ENCODE measurements at places on chromosomes 13 and 19. TPM values are rescaled to one million over a fixed set of nuclear protein-coding genes. Genes with fewer than 3 reads are reported as not detected.

The TBXA2R gene
- total RNA-seq: 0.23 TPM

The CYP4F22 gene
- total RNA-seq: not detected

The ZFP36 gene
- total RNA-seq: 4.0 TPM

The LILRA2 gene
- total RNA-seq: not detected

The MYH14 gene
- total RNA-seq: 4.0 TPM

The PSG5 gene
- not detected for total RNA-seq

The FGF9 gene
- 5.0 TPM for total RNA-seq

The LRCH1 gene
- total RNA-seq: 15.8 TPM

The HCN2 gene
- total RNA-seq: 0.84 TPM

The NOTCH3 gene
- 125 TPM for total RNA-seq

The EDNRB gene
- 26.8 TPM for total RNA-seq

DNA sequence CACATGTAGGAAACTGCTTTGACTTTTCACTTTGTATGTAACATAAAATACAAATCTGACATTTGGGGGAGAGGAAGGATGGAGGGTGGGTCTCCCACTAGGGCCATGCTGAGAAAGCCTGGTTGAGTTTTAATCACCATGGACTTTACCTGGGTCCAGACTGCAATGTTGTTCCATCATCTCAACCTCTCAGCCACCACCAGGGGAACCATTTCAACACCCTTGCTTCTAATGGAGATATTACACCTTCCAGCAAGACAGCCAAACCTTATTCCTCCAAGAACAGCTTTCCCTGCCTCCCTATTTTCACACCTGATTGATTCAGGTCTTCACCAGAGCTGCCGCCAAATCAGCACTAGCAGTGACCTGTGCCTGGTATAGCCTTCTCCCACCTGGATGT is 56.0 kb downstream of the ZAR1L start:
- no peak for DNase-seq
- H3K36me3 ChIP-seq: no peaks in the 10 kb centered on the region
- no peak overlapping the region for H3K27ac ChIP-seq
- H3K4me3 ChIP-seq: no peak overlapping the region

DNA sequence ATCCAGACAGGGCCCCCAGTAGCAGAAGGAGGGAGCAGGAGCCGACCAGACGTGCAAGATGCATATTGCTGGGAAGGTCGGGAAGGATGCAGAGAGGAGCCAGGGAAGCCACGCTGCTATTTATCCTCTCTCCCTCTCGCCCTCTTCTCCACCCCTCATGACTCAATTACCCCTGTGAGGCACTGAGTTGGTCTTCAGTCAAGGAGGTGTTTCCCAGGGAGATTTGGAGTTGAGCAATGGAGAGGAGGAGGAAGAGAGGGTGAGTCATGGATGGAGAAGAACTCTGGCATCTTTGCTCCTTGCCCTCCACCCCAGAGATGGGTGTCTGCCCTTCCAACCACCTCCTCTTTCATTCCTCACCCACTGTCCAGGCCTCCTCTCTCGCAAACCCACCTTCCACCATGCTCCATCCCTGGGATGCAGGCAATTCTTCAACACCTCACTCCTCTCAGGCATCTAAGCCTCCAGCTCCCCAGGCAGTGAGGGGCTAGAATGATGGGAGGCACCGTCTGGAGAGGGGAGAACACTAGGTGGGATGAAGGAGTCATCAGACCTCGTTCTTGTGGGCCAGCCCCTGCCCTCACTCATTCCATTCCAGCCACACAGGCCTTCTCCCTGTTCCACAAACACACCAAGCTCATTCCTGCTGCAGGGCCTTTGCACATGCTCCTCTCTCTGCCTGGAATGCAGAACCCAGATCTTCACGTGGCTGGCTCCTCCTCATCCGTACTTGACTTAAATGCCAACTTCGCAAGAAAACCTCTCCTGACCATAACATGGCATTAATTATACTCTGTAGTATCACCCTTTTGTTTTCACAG is at the start of gene SBSN:
TSS of gene SBSN (minus strand) at position 94 of the 821 bp plus-strand sequence. CDS start at position 64, 30 bp downstream.
- no peaks in the 10 kb centered on the region for H3K36me3 ChIP-seq
- H3K27ac ChIP-seq: peak within 1 kb of the TSS; percentile 89
- DNase-seq: no peak
- peaks cover 2% of the 10 kb centered on the region for H3K27me3 ChIP-seq
- H3K4me1 ChIP-seq: peaks cover 7% of the 10 kb centered on the region

DNA sequence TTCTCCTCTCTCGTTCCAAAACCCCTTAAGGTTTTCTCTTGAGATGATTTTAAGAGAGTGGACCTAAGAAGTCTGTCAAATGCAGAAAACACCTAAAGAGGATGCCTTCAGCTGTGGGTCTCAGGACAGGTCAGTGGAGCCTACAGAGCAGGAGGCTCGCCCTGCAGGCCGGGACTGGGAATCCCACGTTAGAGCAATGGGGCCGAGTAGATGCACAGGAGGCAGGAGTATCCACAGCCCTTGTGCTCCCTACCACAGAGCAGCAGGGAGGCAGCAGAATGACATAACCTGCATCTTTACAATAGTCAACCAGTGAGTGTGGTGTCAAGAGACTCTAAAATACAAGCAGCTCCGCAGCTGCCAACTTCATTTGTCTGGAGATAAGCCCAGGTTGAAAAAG is 229.4 kb downstream of the MTUS2 start:
- H3K27ac ChIP-seq: no peak overlapping the region
- H3K4me3 ChIP-seq: no peak overlapping the region
- DNase-seq: no peak
- no peaks in the 10 kb centered on the region for H3K27me3 ChIP-seq

DNA sequence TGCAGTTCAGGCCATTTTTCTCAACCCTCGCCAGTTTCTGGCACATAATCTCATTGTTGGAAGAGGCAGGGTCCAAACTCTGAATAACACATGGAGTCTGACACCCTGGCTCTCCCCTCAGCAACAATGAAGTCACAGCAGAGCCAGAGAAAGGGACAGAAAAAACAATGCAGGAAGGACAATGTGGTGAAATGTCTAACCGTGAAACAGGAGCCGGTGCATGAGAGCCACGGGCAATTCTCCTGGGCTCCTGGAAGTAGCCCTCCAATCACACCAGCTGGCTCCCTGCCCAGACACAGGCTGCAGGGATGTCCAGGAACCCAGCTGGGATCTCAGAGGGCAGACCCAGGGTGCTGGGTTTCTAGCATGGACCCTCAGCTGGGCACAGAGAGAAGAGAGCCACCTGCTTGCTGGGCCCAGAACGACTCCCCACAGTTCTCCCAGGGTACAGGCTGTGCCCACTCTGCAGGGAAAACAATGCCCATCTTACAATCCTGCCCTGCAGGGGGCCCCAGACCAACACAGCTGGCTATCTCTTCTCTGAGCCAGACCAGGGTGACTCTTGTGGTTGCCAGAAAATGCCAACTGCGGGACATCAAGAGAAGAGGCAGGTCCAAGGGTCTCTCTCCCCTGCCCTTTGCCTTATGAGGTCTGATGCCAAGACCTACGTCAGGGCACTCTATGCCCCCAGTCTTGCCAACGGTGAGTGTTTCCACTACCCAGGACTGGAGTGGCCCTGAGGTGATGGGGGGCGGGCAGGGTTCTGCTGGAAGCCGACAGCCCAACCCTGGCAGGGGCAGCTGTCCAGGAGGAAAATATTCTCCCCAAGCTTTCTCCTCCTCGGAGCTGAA is 64.5 kb downstream of the CEBPG start:
- H3K36me3 ChIP-seq: no peaks in the 10 kb centered on the region
- H3K4me1 ChIP-seq: no peaks in the 10 kb centered on the region
- no peak for DNase-seq
- H3K27ac ChIP-seq: no peak overlapping the region

- H3K4me3 ChIP-seq: no peak overlapping the region
- no peak for DNase-seq
- H3K36me3 ChIP-seq: peaks cover 4% of the 10 kb centered on the region
- H3K4me1 ChIP-seq: no peaks in the 10 kb centered on the region
Observed at GRCh38 chr13:48930918-48931317, 44.8 kb upstream of the FNDC3A start.

- no peak overlapping the region for H3K27ac ChIP-seq
- no peak for DNase-seq
- no peaks in the 10 kb centered on the region for H3K4me1 ChIP-seq
- H3K4me3 ChIP-seq: no peak overlapping the region
- no peaks in the 10 kb centered on the region for H3K36me3 ChIP-seq
Observed at GRCh38 chr13:98048265-98048664, 94.6 kb upstream of the FARP1 start.
